ENCODE measurements at places on chromosomes 7 and 10. TPM values are rescaled to one million over a fixed set of nuclear protein-coding genes. Genes with fewer than 3 reads are reported as not detected.

AZGP1 gene
- total RNA-seq, result 87.7 TPM

ZNF511 gene
- 42.8 TPM for total RNA-seq

- no peak overlapping the region for H3K4me3 ChIP-seq
- H3K4me1 ChIP-seq, result no peaks in the 10 kb centered on the region
- peaks cover 3% of the 10 kb centered on the region for H3K36me3 ChIP-seq
Observed at GRCh38 chr7:80199051-80199450, 64.4 kb downstream of the GNAI1 start.

- no peak overlapping the region for H3K27ac ChIP-seq
- H3K4me3 ChIP-seq, result no peak overlapping the region
- no peaks in the 10 kb centered on the region for H3K36me3 ChIP-seq
- H3K4me1 ChIP-seq, result no peaks in the 10 kb centered on the region
- DNase-seq, result no peak
- H3K27me3 ChIP-seq, result no peaks in the 10 kb centered on the region
Observed at GRCh38 chr7:15593382-15593781, 31.6 kb upstream of the AGMO start.

PLCE1 gene
- 14.3 TPM for total RNA-seq

- no peak overlapping the region for H3K4me3 ChIP-seq
- no peaks in the 10 kb centered on the region for H3K36me3 ChIP-seq
- no peak overlapping the region for H3K27ac ChIP-seq
- DNase-seq, result no peak
- H3K27me3 ChIP-seq, result no peaks in the 10 kb centered on the region
- no peaks in the 10 kb centered on the region for H3K4me1 ChIP-seq
Observed at GRCh38 chr7:146948703-146949102, 832.1 kb downstream of the CNTNAP2 start.

- no peak overlapping the region for H3K4me3 ChIP-seq
- no peak overlapping the region for H3K27ac ChIP-seq
- peak; percentile 80 for DNase-seq
- H3K27me3 ChIP-seq, result no peaks in the 10 kb centered on the region
- H3K36me3 ChIP-seq, result peaks cover 6% of the 10 kb centered on the region
Observed at GRCh38 chr7:1096156-1097119, 8.5 kb downstream of the GPER1 start.

DNA sequence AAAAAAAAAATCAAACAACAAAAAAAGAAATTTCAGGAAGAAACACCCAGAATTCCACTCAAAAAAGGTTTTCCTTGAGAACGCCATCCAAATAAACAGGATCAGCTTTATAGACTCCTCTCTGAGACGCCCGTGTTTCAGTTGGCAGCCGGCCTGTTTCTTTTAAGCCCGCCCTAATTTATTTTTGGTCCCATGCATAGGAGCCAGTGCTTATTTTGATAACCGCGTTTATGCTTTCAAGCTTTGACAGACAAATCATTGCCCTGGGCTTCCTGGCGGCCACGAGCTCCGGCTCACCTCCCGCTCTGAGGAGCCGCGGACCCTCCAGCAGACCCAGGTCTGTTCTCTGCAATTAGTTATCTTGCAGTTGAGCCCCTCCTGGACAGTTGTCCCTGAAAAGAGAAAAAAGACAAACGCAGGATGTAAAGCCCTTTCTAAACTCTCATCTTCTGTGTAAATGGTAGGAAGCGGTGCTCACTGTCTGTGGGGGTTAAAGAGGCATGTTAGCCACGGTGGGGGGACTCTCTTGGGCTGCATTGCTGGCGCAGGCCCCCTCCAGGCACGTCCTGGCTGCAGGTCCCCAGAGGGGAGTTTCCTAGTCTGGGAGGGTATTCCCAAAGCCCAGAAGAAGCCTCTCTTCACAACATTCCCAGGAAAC, 22.2 kb upstream of the UNCX start:
- DNase-seq, result no peak
- peaks cover 47% of the 10 kb centered on the region for H3K27me3 ChIP-seq
- no peak overlapping the region for H3K27ac ChIP-seq
- H3K4me1 ChIP-seq, result peaks cover 6% of the 10 kb centered on the region
- H3K36me3 ChIP-seq, result no peaks in the 10 kb centered on the region

DGKB gene
- total RNA-seq, result not detected

- H3K4me3 ChIP-seq, result no peak overlapping the region
- no peaks in the 10 kb centered on the region for H3K27me3 ChIP-seq
- H3K4me1 ChIP-seq, result no peaks in the 10 kb centered on the region
- DNase-seq, result no peak
Observed at GRCh38 chr7:19290968-19291367, 145.7 kb upstream of the FERD3L start.

GRCh38 chr10:46555366-46555712, 1.1 kb downstream of the GPRIN2 start:
- no peaks in the 10 kb centered on the region for H3K4me1 ChIP-seq
- no peak for DNase-seq
- peak overlapping the region; percentile 48 for H3K27ac ChIP-seq
- H3K27me3 ChIP-seq, result peaks cover 52% of the 10 kb centered on the region
- no peaks in the 10 kb centered on the region for H3K36me3 ChIP-seq

DNA sequence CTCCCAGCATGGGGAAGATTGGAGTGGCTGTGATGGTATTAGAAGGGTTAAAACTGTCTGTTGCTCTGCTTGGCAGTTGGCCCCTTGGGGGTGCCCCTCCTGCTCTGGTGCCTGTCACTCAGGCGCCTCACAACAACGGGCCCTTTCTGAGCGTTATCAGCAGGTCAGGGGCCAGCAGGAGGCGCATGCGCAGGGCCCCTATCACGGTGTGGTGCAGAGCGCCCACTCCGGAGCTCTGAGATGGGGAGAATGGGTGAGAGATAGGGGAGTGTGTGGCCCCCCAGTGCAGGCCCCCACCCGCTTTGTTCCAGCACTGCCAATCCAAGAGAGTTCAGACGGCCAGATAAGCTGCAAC, 24.8 kb downstream of the GBX1 start:
- no peaks in the 10 kb centered on the region for H3K27me3 ChIP-seq
- no peak overlapping the region for H3K27ac ChIP-seq
- no peaks in the 10 kb centered on the region for H3K4me1 ChIP-seq
- no peak overlapping the region for H3K4me3 ChIP-seq
- H3K36me3 ChIP-seq, result peaks cover 68% of the 10 kb centered on the region

DNA sequence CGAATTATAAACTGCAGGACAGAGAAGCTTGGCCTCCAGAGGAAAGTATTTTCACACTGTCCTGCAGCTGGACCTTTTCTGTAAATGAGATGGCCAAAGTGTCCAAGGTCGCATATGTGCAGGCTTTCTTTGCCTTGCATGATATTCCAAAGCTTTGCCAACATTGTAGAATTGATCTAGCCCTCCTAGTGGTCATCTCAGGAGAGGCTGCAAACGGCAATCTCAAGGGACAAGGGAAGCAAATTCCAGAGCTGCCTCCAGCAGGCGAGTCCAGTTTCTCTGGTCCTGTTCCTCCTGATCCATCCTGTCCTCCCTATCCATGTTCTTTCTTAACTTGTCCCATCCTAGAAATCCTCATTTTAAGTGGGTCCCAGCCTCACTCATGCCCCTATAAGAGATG, 373.4 kb upstream of the PCDH15 start:
- no peaks in the 10 kb centered on the region for H3K36me3 ChIP-seq
- no peak for DNase-seq
- H3K4me1 ChIP-seq, result no peaks in the 10 kb centered on the region

DNA sequence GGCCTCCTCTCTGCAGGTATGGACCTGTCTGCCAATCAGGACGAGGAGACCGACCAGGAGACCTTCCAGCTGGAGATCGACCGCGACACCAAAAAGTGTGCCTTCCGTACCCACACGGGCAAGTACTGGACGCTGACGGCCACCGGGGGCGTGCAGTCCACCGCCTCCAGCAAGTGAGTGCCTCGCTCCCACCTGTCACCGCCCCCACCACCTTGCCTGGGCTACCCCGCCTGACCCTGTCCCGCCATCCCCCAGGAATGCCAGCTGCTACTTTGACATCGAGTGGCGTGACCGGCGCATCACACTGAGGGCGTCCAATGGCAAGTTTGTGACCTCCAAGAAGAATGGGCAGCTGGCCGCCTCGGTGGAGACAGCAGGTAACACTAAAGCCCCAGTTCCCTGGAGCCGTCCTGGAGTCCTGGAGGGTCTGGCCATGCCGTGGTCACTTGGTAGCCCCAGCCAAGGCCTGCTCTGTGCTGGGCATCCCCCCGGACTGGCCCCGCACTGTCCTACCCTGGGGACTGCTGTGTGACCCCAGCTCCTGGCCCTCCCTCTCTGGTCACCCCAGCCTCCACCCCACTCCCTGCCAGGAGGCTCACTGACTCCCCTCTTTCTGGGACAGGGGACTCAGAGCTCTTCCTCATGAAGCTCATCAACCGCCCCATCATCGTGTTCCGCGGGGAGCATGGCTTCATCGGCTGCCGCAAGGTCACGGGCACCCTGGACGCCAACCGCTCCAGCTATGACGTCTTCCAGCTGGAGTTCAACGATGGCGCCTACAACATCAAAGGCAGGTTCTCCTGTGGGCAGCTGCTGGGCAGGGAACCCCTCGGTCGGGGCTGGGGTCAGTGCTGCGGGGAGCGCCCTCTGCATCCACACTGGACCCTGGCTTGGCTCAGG, 178.0 kb downstream of the RNF216 start:
- H3K27ac ChIP-seq, result no peak overlapping the region
- H3K36me3 ChIP-seq, result no peaks in the 10 kb centered on the region
- H3K4me1 ChIP-seq, result no peaks in the 10 kb centered on the region
- no peaks in the 10 kb centered on the region for H3K27me3 ChIP-seq
- DNase-seq, result no peak

- peak overlapping the region; percentile 24 for H3K27ac ChIP-seq
- H3K4me1 ChIP-seq, result peaks cover 36% of the 10 kb centered on the region
- H3K27me3 ChIP-seq, result no peaks in the 10 kb centered on the region
Observed at GRCh38 chr7:5667391-5667790, 114.1 kb downstream of the RNF216 start.

GRCh38 chr7:147151661-147152060, 1035.1 kb downstream of the CNTNAP2 start:
- no peaks in the 10 kb centered on the region for H3K27me3 ChIP-seq
- no peaks in the 10 kb centered on the region for H3K36me3 ChIP-seq
- H3K4me1 ChIP-seq, result no peaks in the 10 kb centered on the region
- no peak overlapping the region for H3K4me3 ChIP-seq
- DNase-seq, result no peak

SRRT gene
- 105 TPM for total RNA-seq

CLRN3 gene
- total RNA-seq, result not detected

LRRTM3 gene
- total RNA-seq, result not detected

DNA sequence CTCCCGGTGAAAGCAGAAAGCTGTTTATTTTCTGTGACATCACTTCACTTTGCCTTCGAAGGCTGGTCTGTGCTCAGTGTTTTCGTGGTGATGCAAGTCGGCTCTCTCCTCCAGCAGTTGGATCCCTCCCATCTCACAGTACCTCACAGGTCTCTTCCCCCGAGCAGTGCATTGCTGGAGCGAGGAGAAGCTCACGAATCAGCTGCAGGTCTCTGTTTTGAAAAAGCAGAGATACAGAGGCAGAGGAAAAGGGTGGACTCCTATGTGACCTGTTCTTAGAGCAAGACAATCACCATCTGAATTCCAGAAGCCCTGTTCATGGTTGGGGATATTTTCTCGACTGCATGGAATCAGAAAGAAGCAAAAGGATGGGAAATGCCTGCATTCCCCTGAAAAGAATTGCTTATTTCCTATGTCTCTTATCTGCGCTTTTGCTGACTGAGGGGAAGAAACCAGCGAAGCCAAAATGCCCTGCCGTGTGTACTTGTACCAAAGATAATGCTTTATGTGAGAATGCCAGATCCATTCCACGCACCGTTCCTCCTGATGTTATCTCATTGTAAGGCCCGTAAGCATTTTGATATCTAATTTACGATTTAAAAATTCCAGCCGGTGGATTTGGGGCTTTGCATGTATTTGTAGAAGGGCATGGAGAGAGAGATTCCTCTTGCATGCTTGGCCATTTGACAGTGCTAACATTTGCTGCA, at the start of gene LGI1:
Gene LGI1 (plus strand): TSS at position 136 of the 707 bp plus-strand sequence. CDS start 209 bp downstream, at position 345.
- H3K27me3 ChIP-seq, result peaks cover 14% of the 10 kb centered on the region
- no peaks in the 10 kb centered on the region for H3K4me1 ChIP-seq
- no peak for DNase-seq

GRCh38 chr10:117983961-117984360, 62.8 kb downstream of the RAB11FIP2 start:
- no peak overlapping the region for H3K4me3 ChIP-seq
- H3K4me1 ChIP-seq, result no peaks in the 10 kb centered on the region
- H3K36me3 ChIP-seq, result no peaks in the 10 kb centered on the region
- no peaks in the 10 kb centered on the region for H3K27me3 ChIP-seq
- H3K27ac ChIP-seq, result no peak overlapping the region

DNA sequence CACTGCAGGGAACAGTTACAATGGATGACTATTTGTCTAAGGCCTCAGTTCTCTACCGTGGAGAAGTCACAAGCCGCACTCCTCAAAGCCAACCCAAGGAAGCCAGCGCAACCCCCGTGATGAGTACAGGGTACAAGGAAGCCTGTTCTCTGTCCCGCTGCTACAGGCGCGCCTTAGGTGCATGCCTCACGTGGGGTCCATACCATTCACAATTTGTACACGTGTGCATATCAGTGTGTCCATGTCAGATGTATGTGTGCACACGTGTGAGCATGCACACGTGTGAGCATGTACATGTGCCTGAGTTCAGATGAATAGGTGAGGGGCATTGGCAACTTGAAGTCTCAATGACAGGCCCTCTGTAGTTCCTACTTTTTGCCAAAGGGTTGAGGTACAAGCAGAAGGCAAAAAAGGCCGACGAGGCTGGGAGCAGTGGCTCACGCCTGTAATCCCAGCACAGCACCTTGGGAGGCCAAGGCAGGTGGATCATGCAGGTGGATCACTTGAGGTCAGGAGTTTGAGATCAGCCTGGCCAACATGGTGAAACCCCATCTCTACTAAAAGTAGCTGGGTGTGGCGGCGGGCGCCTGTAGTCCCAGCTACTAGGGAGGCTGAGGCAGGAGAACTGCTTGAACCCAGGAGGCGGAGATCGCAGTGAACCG, 62.8 kb downstream of the CTBP2 start:
- peak; percentile 33 for DNase-seq
- H3K27ac ChIP-seq, result no peak overlapping the region
- H3K4me1 ChIP-seq, result peaks cover 18% of the 10 kb centered on the region
- H3K27me3 ChIP-seq, result no peaks in the 10 kb centered on the region
- H3K36me3 ChIP-seq, result no peaks in the 10 kb centered on the region

DNA sequence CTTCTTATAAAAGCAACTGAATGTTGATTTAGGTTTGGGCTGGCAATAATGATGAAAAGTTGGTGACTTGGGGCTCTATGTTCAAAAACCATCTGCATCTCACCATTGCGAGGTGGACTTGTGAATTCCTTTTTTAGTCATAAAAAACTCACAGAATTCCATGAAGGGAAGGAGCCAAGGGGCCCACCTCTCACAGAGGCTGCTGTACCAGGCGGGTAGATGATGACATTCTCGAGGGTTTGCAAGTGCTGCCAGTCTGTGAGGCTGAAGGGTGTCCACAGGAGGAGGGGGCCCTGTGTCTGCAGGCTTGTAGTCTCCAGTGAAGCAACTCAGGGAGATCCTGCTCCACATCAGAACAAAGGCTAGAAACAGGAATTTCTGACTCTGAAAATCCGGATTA, 195.5 kb upstream of the ZNF32 start:
- H3K36me3 ChIP-seq, result no peaks in the 10 kb centered on the region
- H3K4me1 ChIP-seq, result peaks cover 17% of the 10 kb centered on the region
- H3K4me3 ChIP-seq, result no peak overlapping the region
- no peak for DNase-seq
- no peaks in the 10 kb centered on the region for H3K27me3 ChIP-seq

Data from upper lobe of right lung (tissue), 1 donor.